ENCODE measurements at places on chromosomes 11 and 22.
A peak's percentile ranks its signal among the peaks of the same experiment; 100 is the strongest.

DNA sequence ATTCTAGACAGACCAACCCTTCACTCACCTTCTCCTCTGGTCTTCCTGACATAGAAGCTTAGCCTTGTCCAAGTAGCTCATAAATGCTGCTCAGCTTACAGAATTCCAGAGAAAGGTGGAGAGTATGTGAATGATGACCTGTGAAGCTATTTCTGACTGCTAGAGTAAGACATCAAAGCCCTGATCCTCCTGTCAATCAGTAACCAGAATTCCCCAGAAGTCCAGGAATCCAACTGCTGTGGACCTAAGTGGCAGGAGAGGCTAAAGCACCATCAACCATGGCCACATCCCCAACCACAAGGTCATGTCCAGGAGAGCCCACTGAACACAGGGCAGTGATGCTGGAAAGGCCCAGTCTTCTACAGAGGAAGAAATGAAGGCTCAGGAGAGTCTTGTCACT lies 2.6 kb downstream of the OR51G2 start:
- DNase-seq: no peak

DNA sequence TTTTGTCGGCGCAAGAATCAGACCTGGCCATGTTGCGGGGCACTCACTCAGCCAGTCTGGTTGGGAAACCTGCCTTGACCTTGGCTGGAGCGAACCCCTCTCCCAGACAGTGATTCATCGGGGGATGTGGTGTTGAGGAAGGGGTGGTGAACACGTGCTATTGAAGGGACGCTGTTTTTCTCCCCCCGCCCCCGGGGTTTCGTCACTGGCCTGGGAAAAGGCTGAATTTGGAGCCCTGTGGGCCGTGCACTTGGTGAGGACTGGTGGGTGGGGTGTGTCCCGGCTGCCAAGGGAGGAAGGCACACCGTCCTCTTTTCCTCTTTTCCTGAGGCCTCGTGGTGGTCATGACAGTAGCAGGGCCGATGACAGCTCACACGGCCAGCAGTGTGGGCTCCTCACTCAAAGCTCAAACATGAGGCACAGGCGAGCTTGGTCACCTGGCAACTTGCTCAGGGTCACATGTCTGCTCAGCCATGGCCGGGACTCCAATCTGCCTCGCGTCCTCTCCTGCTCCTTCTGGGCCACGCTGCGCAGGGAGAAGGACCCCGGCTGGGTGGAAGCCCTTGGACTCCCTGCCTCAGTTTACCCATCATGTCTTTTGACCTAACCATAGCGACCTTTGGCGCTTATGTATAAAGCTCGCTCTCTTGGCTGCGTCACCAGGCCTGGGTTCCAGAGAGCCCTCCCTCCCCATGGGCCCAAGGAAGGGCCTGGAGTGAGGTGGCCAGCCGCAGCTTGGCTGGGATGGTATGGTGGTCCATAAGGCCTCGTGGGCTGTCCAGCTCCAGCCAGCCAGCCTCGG lies 49.4 kb downstream of the SMIM38 start:
- DNase-seq: no peak

DNA sequence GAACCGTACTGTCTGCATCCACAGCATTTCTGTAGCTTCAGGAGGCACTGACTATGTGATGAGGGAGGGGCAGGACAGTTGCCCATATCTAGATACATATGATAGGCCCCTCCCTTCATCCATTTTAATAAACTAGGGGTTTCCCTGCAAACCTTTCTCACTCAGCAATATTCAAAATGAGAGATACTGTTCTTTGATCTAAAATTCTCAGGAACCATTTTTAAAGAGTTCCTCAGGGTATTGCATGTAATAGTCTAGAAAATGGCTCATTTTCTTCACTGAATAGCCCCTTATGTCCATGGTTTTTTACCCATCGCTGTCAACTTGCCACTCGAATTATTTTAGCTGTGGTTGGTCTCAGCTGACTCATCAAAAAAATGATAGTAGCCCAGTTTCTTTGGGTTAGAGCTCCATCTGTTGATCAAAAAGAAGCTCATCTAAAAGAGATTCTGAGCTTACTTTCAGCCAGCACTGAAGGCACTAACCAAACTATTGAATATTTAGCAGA lies 37.0 kb upstream of the DNAJB7 start:
- peak; percentile 71 for DNase-seq

DNA sequence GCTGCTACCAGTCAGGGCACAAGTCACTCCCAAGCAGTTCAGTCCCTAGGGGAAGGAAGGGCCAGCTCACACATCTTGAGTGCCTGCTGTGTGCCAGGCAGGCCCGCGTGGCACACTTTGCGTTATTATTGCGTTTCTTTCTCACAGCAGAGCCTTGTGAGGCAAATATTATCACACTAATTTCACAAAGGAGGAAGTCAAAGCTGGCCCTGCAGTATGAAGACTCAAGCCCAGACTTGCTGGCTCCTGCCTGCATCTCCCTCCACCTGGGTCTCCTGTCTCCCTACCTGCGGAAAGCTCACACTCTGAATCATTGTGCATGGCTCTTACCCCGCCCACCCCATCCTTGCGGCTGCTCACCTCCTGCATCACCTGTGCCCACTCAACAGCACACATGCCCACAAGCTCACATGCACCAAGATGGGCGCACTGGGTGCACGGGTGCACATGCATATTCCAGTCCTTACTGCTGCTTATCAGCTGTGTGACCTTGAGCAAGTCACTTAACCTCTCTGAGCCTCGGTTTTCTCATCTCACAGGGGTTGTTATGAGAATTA lies 31.7 kb upstream of the P2RY2 start:
- no peak for DNase-seq
